Dermis microvascular lymphatic vessel endothelial cell (primary cell): ENCODE measurements at places on chromosomes 4 and X. TPM values are rescaled to one million over a fixed set of nuclear protein-coding genes. Genes with fewer than 3 reads are reported as not detected.

NHS gene
- 0.13 TPM in 2 replicates for total RNA-seq

MBNL3 gene
- 0.26 and 0.38 TPM in 2 replicates for total RNA-seq

GUCY1A1 gene
- total RNA-seq: 43.2 and 50.6 TPM in 2 replicates

GAB3 gene
- total RNA-seq: 6.7 and 11.6 TPM in 2 replicates
